ENCODE measurements at places on chromosomes 7 and 10.

DNA sequence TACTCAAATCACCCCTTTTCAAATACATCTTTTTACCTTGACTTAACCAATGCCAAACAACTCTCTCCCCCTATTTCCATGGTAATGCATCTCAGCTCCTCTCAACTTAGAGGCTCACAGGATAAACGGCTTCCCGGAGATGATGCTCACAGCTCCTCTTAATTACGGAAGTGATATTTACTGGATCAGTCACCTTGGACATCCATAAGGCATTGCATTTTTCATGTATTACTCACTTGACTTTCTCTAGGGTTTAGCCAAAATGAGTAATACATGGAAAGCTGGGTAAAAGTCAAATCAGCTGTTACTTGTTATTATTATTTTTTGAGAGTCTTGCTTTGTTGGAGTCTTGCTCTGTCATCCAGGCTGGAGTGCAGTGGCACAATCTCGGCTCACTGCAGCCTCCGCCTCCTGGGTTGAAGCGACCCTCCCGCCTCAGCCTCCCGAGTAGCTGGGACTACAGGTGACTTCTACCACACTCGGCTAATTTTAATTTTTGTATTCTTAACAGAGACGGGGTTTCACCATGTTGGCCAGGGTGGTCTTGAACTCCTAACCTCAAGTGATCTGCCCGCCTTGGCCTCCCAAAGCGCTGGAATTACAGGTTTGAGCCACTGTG is 73.3 kb upstream of the RHEB start:
- no peak for DNase-seq

DNA sequence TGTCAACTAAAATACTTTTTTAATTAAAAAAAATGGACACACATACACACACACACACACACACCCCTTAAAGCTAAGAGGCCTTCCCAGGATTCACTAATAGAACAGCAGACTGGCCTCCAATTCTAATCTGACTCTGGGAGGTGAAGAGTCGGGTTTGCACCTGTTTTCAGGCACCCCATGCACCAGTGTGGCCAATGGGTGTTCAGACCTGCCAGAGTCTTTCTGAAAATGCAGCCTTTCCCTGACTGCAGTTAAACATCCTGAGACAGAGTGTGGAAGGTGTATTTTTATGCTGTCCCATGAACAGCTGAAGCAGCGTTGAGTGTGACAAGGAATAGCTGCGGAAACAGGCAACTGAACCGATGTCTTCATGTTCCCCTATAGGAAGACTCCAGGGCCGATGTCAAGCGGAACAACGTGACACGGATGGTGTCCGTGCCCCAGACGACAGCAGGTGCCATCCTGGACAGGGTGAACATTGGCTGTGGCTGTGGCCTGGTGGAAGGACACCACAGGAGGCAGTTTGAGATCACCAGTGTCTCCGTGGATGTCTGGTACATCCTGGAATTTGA is 74.6 kb upstream of the LYZL2 start:
- no peak for DNase-seq

DNA sequence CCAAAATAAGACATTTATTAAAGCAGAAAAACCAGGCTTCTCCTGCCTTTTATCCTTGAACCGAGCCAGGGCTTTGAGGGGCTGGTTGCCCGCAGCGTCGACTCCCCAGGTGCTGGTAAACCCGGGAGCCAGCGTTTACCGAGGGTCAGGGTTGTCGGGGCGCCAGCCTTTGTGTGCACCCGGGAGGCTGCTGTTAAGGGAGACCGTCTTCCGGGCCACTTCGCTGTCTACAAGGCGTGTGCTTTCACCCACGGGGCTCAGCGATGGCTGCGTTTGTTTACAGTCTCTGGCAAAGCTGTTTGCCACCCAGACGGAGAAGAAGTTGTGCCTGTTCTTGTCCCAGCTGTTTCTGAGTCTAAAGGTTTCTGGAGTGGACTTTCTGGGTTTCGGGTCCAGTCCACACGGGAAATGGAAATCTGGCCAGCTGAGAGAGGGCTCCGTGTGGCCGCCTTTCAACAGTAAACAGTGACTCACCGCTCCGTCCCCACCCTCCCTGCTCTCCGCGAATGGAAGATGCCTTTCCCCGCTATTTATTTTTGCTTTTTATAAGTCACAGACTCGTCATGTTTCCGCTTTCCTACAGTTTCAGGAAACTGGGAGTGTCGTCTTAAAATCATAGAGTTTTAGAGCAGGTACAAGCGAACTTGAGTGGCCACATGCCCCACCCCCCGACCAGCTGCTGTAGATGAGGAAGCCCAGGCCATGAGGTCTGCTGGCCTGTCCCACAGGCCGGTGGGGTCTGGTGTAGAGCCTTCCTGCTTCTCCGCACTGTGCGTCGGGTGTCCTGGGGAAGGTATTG is 2.2 kb downstream of the MAFK start:
- peak; percentile 51 for DNase-seq

GRCh38 chr7:139900326-139900725 is 71.3 kb downstream of the TBXAS1 start:
- DNase-seq = no peak

DNA sequence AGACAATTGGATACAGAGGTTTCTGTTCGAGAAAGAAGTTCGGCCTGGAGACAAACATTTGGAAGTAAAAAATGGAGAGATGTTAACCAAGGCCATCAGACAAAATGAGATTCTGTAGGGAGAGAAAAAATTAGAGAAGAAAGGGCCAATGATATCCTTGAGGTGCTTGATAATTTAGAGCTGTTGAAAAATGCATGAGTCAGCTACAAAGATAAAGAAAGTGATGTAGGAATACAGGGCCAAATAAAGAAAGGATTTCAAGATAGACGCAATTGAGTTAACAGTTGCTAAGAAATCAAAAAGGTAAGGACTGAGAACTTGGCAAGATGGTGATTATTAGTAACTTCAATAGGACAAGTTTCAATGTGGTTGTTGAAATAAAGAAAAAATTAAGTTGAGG is 384.2 kb upstream of the SEMA3A start:
- no peak for DNase-seq

DNA sequence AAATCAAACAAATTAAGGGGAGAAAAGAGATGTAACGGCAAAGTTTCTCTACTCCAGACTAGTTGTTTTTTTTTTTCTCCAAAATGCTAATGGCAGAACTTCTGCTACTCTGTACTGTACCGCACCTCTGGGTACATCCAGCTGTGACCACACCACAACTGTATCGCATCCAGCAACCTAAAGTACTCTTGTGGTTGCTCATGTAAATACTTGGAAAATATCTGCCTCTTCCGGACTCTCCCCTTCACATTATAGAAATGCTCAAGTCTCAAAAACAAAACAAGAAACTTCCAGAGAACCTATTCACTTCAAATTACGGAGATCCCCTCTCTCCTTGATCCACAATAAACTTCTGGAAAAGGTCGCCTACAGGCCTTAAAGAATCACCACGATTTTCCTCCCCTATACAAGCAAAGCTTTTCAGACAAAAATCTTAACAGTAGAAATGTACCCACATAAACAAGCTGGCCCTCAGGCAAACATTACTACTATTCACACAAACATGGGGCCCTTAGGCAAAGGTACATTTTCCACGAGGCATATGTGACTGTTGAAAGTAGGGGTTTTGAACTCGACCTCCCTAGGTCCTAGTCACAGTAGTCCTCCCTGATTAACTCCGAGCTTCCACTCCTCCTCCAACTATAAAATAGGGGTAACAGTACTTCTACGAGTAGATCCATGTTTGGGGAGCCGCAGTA is 222.9 kb upstream of the MKLN1 start:
- DNase-seq = peak; percentile 32

Data from CD4-positive, alpha-beta memory T cell (primary cell).